COR-L47 (cell line): ENCODE measurements at places on chromosomes 3 and 15.

DNA sequence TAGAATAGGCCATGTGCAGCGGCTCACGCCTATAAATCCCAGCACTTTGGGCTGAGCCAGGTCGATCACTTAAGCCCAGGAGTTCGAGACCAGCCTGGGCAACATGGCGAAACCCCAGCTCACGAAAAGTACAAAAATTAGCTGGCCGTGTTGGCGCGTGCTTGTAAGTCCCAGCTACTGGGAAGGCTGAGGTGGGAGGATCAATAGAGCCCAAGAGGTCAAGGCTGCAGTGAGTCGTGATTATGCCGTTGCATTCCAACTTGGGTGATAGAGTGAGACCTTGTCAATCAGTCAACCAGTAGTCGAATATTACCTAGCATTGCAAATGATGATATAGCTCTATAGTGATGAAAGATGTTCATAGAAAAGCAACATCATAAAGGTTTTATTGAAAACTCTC, 51.9 kb downstream of the USP8 start:
- DNase-seq, result no peak

DNA sequence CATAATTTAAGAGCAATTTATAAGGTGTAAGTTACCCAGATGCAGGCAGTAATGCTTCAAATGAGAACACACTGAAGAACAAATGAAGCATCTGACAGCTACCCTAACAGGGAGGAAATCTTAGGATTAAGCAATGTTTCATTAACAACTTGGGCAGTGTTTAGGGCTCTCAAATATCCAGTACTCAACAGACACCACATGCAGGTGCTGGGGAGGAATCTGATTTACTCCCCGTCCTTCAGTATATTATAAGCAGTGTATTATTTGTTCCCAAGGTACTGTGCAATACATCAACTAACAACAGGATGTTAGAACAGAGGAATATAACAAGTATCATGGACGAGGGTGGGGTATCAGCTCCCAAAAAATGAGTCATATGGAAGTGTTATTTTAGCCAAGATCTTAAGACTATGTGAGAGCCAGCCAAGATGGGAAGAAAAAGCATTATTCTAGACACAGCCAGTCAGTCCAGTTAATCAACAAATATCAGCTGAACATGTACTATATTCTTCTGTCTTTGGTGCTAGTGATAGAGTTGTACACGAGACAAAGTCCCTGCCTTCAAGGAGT, 20.4 kb downstream of the BTBD1 start:
- no peak for DNase-seq

GRCh38 chr3:15403495-15403894, 23.8 kb downstream of the METTL6 start:
- DNase-seq, result no peak

DNA sequence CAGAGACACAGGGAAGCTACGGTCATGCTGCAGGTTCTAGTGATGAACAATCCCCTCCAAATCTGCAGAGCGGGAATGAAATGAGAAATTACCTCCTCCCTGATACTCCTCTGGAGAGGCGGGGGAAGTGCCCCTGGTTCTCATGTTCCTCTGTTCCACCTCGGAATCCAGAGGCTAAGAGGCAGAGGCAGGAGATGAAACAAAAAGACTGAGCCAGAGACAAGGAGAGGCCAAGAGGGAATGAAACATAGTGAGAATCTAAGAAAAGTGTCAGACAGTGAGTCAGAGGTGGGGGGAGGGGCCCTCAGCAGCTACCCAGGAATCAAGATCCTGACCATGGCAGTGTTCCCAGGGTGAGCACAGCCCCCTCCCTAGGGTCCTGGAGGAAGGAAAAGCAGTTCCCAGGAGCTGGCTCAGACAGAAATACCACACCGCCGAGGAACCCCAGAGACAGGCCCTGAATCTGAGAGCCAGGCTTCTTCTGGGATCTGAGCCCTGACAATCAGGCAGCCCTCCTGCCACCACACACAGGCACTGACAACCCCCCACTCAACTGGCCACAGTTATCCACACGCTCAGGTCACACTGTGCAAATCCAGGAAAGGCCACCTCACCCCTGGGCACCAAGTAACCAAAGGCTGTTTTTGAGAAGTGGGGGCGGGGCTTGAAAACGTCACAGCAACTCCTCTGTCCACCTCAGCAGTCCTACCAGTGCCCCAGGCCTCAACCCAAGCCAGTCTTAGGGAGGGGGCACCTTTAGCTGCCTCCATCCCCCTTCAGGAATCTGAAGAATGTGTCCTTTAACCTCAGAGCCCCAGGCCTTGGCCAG, 2.4 kb downstream of the CSRNP1 start:
- DNase-seq, result no peak

GRCh38 chr3:43865887-43866528, 175.3 kb downstream of the ABHD5 start:
- no peak for DNase-seq
